Left lung (tissue), 14 donors: ENCODE measurements at places on chromosomes 12 and 14.

DNA sequence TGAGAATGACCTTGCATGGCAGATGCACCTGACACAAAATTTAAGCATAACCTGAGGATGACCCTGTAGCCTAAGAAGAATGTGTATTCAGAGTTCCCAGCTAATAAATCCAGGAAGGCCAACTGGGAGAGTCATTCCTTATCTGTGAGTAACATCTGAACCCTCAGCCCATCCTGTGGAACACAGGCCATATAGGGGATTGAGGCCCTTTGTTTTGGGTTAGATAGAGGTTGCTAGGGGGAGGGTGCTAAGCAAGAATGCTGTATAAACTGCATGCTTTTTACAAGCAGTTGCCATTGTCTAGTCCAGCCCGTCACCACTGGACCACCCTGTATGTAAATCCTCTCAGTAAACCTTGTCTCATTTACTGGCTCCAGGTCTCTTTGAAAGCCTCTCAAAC lies 77.0 kb downstream of the BICD1 start:
- no peak for DNase-seq

GRCh38 chr14:102554821-102555819 lies 37.3 kb upstream of the RCOR1 start:
- DNase-seq: no peak

GRCh38 chr14:94001016-94001415 lies 3.9 kb downstream of the CCDC197 start:
- no peak for DNase-seq

- no peak for DNase-seq
These were observed 46.9 kb downstream of the CYP46A1 start for GRCh38 chr14:99730876-99731546.

- DNase-seq: no peak
These were observed 259.9 kb upstream of the GARIN6 start for GRCh38 chr12:99387661-99388060.

GRCh38 chr12:70849265-70849960 lies 71.1 kb downstream of the PTPRR start:
- no peak for DNase-seq

GRCh38 chr12:76259660-76260389 lies 88.4 kb downstream of the BBS10 start:
- peak; percentile 85 for DNase-seq

DNA sequence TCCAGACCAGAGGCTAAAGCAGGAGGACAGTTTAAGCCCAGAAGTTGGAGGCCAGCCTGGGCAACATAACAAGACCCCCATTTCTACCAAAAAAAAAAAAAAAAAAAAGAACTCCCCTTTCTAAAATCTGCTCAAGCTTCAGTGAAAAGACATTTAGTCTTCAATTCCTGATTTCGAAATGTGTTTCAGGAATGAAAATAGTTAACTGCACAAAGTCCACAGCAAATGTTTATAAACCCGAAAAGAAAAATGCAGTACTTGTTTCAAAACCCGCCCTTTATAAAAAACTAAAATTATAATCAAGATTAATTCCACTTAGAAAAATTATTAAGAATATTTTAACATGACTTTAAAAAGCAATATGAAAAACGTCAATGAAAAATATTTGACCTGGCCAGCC lies 12.1 kb downstream of the ATXN2 start:
- no peak for DNase-seq

DNA sequence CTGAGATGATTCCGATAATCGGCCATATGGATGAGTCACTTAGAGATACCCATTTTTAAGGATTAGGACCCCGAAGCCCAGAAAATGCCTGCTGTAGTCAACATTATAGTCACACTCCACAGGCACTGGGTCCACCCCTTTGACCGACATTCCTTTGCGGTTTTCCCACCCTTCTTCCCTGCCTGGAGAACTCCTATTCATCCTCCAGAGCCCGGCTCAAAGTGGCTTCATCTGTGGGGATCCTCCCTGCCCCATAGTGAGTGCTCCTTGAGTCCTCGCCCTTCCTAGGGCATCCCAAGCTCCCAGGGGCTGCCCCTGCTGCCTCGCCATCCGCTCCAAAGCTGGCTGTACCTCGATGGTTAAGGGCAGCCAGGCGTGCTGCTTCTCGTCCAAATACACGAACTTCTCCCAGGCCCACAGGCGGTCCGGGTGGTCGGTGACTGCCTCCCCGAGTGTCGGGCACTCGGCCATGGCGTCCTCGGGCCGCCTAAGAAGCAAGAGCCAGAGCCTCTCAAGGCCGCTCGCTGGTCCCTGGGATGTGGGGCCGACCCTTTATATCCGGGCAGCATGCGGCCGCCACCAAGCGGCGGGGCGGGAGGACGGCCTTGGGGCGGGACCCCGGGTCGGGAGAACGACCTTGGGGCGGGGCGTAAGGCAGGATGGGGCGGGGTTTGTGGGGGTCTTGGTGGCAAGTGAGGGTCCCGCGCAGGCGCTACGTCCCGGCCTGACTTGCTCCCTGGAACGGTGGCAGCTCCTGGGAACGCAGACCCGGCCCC lies at the start of gene TCL1A:
TCL1A (minus strand) TSS at position 530 of the 776 bp plus-strand sequence; CDS start at position 471, 59 bp downstream.
- no peak for DNase-seq

GRCh38 chr12:6772726-6773589 lies 638 bp downstream of the LAG3 start:
- no peak for DNase-seq

- DNase-seq: no peak
These were observed 544 bp downstream of the ABCD4 start for GRCh38 chr14:74302152-74302628.

GRCh38 chr12:49295082-49295936 lies at the start of gene PRPH:
PRPH (plus strand) TSS chr12:49295147; CDS start chr12:49295201, 54 bp downstream.
- DNase-seq: no peak

GRCh38 chr12:55875704-55876467 lies 33.1 kb upstream of the MMP19 start:
- DNase-seq: no peak

- DNase-seq: no peak
These were observed 82.4 kb downstream of the SCAF11 start for GRCh38 chr12:45907955-45908354.

GRCh38 chr14:30995689-30996088 lies 29.8 kb upstream of the AP4S1 start:
- no peak for DNase-seq

GRCh38 chr14:86798330-86798729 lies 1194.7 kb downstream of the GALC start:
- DNase-seq: no peak

- DNase-seq: no peak
These were observed 101.0 kb downstream of the TMEM132C start for GRCh38 chr12:128367961-128368360.

DNA sequence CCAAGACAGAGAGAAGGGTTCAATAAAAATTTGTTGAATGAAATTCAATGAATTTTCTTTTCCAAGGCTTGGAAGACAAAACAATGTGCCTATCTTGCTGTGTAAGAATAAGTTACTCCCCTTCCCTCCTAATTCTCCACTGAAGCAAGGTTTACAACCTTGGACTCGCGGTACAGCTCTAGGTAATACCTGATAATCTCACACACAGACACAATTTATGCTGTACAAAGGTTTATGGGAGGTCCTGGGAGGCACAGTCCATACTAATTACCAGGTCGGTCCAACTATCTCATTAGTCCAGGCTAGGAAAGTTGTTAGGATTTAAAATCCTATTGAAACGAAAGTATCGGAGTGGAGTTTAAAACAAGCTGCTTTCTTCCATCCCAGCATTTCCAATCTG lies 42.6 kb downstream of the NELL2 start:
- no peak for DNase-seq

DNA sequence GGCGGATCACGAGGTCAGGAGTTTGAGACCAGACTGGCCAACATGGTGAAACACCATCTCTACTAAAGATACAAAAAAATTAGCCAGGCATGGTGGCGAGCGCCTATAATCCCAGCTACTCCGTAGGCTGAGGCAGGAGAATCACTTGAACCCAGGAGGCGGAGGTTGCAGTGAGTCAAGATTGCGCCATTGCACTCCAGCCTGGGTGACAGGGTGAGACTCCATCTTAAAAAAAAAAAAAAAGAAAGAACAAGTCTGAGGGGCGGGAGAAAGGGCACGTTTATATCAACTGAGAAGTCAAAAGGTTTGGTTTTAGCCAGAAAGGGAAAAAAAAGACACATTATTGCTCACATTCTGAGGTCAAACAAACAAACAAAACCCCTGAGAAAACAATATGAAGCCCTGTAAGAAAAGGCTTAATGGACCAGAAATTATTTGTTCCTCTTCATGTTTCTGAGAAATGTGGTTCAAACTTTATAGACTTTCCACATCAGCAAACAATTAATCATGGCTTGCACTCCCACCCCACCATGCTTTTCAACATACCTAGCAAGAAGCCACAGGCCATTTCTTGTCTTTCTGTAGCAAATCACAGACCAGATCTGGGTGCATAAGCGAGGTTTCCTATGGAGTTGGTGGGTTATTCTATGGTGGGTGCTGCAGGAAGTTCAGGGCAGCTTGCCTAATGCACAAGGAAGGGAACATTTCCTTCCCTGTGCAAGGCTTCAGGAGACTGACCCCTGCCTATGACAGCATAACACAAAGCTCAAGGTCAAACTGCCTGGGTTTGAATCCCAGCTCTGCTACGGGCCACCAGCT lies 80.1 kb downstream of the SSPN start:
- no peak for DNase-seq

DNA sequence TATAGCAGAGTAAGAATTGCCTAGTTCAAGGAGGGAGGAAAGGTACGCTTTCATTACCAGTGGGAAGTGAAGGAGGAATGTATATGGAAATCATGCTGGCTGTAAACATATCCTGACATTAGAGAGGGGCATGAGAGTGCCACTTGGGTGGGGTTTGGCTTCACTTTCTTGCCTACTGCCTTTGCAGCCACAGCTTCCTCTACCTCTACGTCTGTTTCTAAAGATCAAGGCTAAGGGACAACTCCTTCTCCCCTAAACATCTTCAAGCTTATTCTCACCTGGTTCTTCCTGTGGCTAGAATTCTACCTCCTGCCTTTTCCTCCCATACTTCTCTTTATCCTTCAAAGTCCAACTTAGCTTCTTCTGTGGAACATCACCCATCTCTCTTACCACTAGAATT lies 58.0 kb downstream of the SUSD6 start:
- DNase-seq: no peak

DNA sequence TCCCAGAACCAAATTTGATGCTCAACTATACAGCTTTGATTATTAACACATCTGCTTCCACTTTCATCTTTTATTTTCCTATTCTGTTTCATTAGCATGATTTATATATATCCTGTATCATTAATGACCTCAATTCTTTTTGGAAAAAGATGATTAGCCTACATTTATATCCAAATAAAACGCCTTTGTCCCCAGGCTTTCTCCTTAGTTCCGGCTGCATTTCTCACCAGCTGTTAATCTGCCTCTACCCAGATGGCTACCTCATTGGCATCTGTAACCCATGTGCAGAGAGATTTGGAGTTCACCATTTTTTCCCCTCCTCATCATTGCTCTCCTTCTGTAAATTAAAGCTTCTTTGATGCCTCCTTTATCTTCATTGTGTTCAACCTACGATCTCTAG lies 336.8 kb upstream of the RGS6 start:
- no peak for DNase-seq

DNA sequence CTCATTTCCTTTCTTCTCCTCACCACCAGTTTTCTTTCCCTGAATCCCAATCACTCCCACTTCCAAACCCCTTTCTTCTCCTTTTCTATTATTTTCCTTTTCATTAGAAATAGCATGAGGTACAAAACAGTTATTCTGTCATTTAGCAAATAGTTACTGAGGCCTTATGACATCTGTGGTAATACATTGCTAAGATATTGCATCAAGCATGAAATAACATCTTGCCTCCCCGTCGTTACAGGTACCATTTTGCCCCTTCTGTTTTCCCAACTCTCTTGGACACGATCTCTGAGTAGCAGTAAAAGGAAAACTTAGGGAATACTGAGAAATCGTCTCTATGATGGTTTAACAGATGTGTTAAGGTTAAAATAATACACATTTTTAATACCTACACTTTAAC lies 175.8 kb upstream of the SOX5 start:
- DNase-seq: no peak

GRCh38 chr12:9115731-9116559 lies at the start of gene A2M:
A2M (minus strand) TSS chr12:9115919; CDS start chr12:9115849, 70 bp downstream.
- DNase-seq: no peak

DNA sequence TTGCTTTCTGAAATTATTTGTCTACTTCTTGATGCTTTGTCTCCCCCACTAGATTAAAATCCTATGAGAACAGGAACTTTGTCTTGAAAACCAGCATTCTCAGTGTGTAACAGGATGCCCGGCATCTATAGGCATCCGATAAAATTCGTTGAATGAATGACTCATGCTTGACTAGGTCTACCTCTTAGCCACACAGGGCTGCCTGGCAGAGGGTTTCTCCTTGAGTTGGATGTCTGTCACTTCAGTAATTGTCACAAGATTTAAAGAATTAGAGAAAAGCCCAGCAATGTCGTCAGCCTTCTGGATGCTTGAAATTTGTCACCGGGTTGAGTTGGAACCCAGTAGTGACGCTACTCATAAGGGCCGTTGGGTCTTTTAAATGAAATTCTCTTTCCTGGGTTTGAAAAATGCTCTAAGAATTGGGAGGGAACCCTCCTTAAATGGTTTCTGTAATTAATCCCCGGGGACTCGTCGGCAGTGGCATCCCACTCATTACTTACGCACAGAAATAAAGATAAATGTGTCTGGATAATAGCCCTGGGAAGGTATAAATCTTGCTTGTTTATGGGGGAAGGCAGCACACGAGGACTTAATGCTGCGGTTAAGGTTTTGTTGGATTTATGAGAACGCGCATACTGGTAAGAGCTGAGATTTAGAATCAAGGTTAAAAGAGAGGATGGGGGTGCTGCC lies 194.1 kb downstream of the AACS start:
- no peak for DNase-seq

- no peak for DNase-seq
These were observed 21.1 kb upstream of the C1S start for GRCh38 chr12:7039403-7039802.

GRCh38 chr12:49357103-49357678 lies 10.1 kb upstream of the SPATS2 start:
- no peak for DNase-seq

DNA sequence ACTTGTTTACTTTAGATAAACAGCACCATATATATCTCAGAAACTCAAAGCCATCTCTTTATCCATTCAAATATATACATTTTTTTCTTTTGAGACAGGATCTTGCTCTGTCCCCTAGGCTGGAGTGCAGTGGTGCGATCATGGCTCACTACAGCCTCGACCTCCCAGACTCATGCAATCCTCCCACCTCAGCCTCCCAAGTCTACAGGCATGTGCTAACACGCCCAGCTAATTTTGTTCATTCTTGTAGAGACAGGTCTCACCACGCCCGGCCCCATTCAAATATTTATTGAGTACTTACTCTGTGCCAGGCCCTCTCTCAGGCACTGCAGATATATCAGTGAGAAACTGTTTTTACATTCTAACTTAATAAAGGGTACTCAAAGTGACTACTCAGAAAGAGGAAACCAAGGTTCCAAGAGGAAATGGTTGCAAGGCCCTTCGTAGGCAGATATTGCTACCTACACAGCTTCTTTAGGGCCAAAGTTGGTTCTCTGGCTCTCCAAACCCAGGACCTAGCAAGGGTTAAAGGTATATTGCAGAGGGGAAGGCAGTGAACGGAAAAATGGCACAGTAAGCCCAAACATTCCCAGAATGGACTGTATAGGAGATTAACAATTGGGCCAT lies 2.9 kb downstream of the ATXN3 start:
- DNase-seq: no peak
